GM12878 (cell line): ENCODE measurements at places on chromosomes 2 and 18. TPM values are rescaled to one million over a fixed set of nuclear protein-coding genes. Genes with fewer than 3 reads are reported as not detected.

MGAT4A gene
- 23.1 and 23.4 TPM in 2 replicates for total RNA-seq

ANKRD30BL gene
- 0.05 TPM in 1 of 2 replicates, not detected in the other for total RNA-seq

AAMP gene
- 64.8 and 66.3 TPM in 2 replicates for total RNA-seq

SYT4 gene
- total RNA-seq = not detected in 2 replicates

CYS1 gene
- 5.8 and 6.4 TPM in 2 replicates for total RNA-seq

IL36G gene
- not detected in 2 replicates for total RNA-seq

ORC4 gene
- total RNA-seq = 36.6 and 38.2 TPM in 2 replicates

GPR39 gene
- total RNA-seq = 0.08 and 0.23 TPM in 2 replicates

SLC11A1 gene
- total RNA-seq = 0.38 and 0.56 TPM in 2 replicates

GRCh38 chr2:17813010-17813741 lies 3.1 kb upstream of the MSGN1 start:
- H3K36me3 ChIP-seq = no peaks in the 10 kb centered on the region
- H3K4me1 ChIP-seq = peaks cover 36% of the 10 kb centered on the region
- H3K27ac ChIP-seq = peak overlapping the region; percentile 81
- DNase-seq = no peak
- H3K27me3 ChIP-seq = no peaks in the 10 kb centered on the region

DNA sequence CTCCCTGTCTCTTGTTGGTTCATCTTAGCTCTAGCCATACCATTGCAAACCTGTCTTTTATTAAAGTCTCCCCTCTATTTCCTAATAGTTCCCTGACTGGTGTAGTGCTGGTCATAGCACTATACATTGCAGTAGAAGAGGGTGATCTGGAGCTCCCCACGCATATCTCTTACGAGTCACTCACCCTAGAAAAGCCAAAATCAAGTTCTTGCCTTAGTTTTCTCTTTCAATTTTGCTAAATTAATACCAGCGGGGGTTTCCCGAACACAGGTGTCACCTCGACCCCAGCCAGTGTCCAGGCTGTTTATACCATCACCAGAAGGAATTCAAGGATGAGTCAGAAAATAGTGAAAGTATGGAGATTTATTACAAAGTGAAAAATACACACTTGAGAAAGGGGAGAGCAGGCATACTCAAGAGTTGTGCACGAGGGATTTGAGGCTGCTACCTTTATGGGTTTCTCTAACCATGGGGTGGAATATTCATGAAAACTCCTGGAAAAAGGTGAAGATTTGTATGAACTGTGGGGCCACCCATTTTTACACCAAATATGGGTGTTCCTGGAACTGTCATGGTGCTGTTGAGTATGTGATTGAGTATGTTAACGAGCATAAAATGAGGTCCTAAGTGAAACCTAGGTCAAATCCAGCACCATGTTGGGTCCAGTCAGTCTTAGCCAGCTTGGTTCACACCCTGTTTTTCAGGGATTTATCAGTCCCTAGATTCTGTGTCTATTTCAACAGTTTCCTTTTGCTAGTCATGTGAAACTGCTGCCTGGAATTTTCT lies 20.2 kb downstream of the PROKR1 start:
- DNase-seq = no peak
- H3K27me3 ChIP-seq = no peaks in the 10 kb centered on the region; the same call in 1 of the 2 replicates
- no peaks in the 10 kb centered on the region for H3K4me1 ChIP-seq
- no peak overlapping the region for H3K27ac ChIP-seq
- H3K4me3 ChIP-seq = no peak overlapping the region
- no peaks in the 10 kb centered on the region for H3K36me3 ChIP-seq

GRCh38 chr2:129237966-129238725 lies 741.3 kb upstream of the RAB6C start:
- H3K27me3 ChIP-seq = no peaks in the 10 kb centered on the region
- no peak overlapping the region for H3K27ac ChIP-seq

GRCh38 chr2:12549641-12550040 lies 167.1 kb upstream of the TRIB2 start:
- H3K36me3 ChIP-seq = no peaks in the 10 kb centered on the region
- H3K4me1 ChIP-seq = peaks cover 10% of the 10 kb centered on the region
- no peak overlapping the region for H3K27ac ChIP-seq
- no peak overlapping the region for H3K4me3 ChIP-seq

GRCh38 chr18:9296233-9297006 lies 38.2 kb upstream of the TWSG1 start:
- no peak for DNase-seq
- no peaks in the 10 kb centered on the region for H3K27me3 ChIP-seq
- H3K4me1 ChIP-seq = no peaks in the 10 kb centered on the region
- H3K36me3 ChIP-seq = no peaks in the 10 kb centered on the region

GRCh38 chr2:69076601-69077000 lies 63.6 kb downstream of the ANTXR1 start:
- no peak for DNase-seq
- no peak overlapping the region for H3K4me3 ChIP-seq
- no peaks in the 10 kb centered on the region for H3K4me1 ChIP-seq
- no peaks in the 10 kb centered on the region for H3K36me3 ChIP-seq

GRCh38 chr2:16320716-16321115 lies 344.9 kb downstream of the CYRIA start:
- no peaks in the 10 kb centered on the region; the same call in none of the 2 replicates for H3K27me3 ChIP-seq
- no peak overlapping the region for H3K4me3 ChIP-seq
- no peaks in the 10 kb centered on the region for H3K4me1 ChIP-seq
- H3K27ac ChIP-seq = no peak overlapping the region
- no peak for DNase-seq
- H3K36me3 ChIP-seq = no peaks in the 10 kb centered on the region

DNA sequence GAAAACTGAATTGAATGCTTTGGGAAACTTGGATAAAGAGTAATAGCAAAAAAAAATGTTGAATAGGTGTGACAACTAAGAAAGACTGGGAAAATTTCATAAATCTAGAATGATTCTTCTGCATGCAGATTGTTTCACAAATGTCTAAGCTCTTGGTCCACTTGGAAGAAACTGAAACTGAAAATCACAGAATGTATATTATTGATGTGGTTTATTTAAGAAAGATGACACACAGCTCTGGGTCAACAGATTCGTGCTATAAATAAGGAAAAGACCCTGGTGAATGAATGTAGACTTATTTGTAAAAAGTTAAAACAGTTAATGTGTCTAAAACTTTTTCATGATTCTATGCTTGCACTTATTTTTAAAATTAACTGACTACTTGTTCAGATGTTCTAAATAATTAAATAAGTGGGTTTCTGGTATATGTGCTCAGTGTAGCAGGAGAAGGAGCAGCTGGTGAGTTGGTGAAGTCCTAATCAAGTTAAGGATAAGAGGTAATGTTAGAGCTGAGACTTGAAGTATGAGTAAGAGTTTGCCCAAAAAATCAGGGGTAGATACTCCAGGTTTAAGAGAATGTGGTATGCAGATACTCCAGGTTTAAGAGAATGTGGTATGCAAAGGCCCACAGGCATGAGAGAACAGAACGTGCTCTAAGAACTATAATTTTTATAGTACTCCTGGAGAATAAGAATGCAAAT lies 24.5 kb downstream of the UGP2 start:
- no peak overlapping the region for H3K4me3 ChIP-seq
- H3K36me3 ChIP-seq = 0 out of 2 replicates have a peak, but pooled peaks cover 3% of the 10 kb centered on the region
- H3K27ac ChIP-seq = peak overlapping the region; percentile 12; the same call in 1 of the 2 replicates
- DNase-seq = no peak
- no peaks in the 10 kb centered on the region for H3K4me1 ChIP-seq
- H3K27me3 ChIP-seq = no peaks in the 10 kb centered on the region

GRCh38 chr2:169365029-169365480 lies 2.7 kb upstream of the LRP2 start:
- H3K27me3 ChIP-seq = peaks cover 24% of the 10 kb centered on the region
- H3K36me3 ChIP-seq = no peaks in the 10 kb centered on the region
- no peak overlapping the region for H3K27ac ChIP-seq
- H3K4me3 ChIP-seq = peak overlapping the region; percentile 28; the same call in 1 of the 2 replicates
- DNase-seq = no peak

DNA sequence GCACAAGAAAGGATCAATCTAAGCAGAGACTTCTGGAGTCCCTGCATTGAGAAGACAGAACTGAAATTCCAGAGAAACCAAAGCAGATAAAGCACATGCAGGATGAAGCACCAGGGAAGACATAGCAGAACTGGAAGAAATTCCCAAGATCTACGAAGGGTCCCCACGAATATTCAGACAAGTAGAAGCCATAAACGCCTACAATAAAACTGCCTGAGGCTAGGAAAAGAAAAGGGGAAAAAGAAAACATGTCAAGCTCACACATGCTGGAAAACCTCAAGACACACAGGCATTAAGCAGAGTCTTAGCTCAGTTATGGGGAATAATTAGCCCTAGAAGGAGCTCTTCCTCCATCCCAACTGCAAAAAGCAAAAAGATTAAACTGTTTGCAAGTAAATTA lies 171.2 kb downstream of the NBAS start:
- DNase-seq = no peak
- no peaks in the 10 kb centered on the region for H3K27me3 ChIP-seq
- H3K36me3 ChIP-seq = peaks cover 4% of the 10 kb centered on the region; the same call in 1 of the 2 replicates
- H3K27ac ChIP-seq = no peak overlapping the region
- no peaks in the 10 kb centered on the region for H3K4me1 ChIP-seq

- H3K27me3 ChIP-seq = no peaks in the 10 kb centered on the region
- no peaks in the 10 kb centered on the region for H3K36me3 ChIP-seq
- no peak overlapping the region for H3K4me3 ChIP-seq
- DNase-seq = no peak
Measured at GRCh38 chr2:31213601-31214443, 3.5 kb downstream of the CAPN14 start.

GRCh38 chr18:56606618-56607017 lies 31.8 kb downstream of the TXNL1 start:
- peaks cover 22% of the 10 kb centered on the region for H3K36me3 ChIP-seq
- no peaks in the 10 kb centered on the region for H3K4me1 ChIP-seq
- DNase-seq = no peak

DNA sequence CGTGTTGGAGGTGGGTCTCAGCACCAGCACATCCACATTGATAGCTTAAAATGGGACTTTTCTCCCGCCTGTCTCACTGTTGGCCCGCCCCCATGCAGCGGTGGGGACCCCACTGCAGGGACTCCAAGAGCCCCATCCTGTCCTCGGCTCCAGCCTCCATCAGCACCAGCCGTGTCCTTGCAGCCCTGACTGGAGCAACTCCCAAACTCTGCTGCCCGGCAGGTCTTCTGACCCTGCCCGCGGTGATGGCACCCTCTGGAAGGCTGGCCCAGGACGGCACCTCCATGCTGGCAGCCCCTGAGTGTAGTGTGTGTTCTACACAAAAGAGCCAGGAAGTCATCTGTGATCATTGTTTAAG lies 41.6 kb upstream of the KCNG2 start:
- no peaks in the 10 kb centered on the region for H3K4me1 ChIP-seq
- no peak overlapping the region for H3K27ac ChIP-seq
- no peak for DNase-seq
- H3K36me3 ChIP-seq = peaks cover 12% of the 10 kb centered on the region
- H3K4me3 ChIP-seq = no peak overlapping the region

GRCh38 chr2:127661072-127661649 lies 14.2 kb downstream of the LIMS2 start:
- peaks cover 7% of the 10 kb centered on the region for H3K27me3 ChIP-seq
- no peak overlapping the region for H3K27ac ChIP-seq
- no peaks in the 10 kb centered on the region for H3K4me1 ChIP-seq
- no peaks in the 10 kb centered on the region for H3K36me3 ChIP-seq
- no peak overlapping the region for H3K4me3 ChIP-seq

GRCh38 chr2:66869076-66869475 lies 434.2 kb downstream of the MEIS1 start:
- H3K4me3 ChIP-seq = no peak overlapping the region
- H3K27me3 ChIP-seq = no peaks in the 10 kb centered on the region
- H3K4me1 ChIP-seq = no peaks in the 10 kb centered on the region
- no peak overlapping the region for H3K27ac ChIP-seq
- no peaks in the 10 kb centered on the region for H3K36me3 ChIP-seq

- no peaks in the 10 kb centered on the region for H3K36me3 ChIP-seq
- H3K4me1 ChIP-seq = peaks cover 4% of the 10 kb centered on the region; the same call in 1 of the 2 replicates
- no peaks in the 10 kb centered on the region for H3K27me3 ChIP-seq
- H3K27ac ChIP-seq = no peak overlapping the region
Measured at GRCh38 chr2:239908744-239909143, 116.4 kb downstream of the NDUFA10 start.
